ENCODE measurements at places on chromosomes 16 and 17. TPM values are rescaled to one million over a fixed set of nuclear protein-coding genes. Genes with fewer than 3 reads are reported as not detected.

Gene ZNF652
- 10.9 TPM for total RNA-seq

Gene PKD1
- total RNA-seq = 34.8 TPM

Gene TMEM235
- not detected for total RNA-seq

Gene TBC1D3G
- not detected for total RNA-seq

Gene AFMID
- total RNA-seq = 19.2 TPM

Gene PKMYT1
- total RNA-seq = 16.9 TPM

Gene DOC2A
- total RNA-seq = 0.20 TPM

Gene MYH8
- not detected for total RNA-seq

Gene BLTP2
- total RNA-seq = 67.9 TPM

Gene ACSF3
- total RNA-seq = 14.1 TPM
